ENCODE measurements at places on chromosomes 3 and 15.

DNA sequence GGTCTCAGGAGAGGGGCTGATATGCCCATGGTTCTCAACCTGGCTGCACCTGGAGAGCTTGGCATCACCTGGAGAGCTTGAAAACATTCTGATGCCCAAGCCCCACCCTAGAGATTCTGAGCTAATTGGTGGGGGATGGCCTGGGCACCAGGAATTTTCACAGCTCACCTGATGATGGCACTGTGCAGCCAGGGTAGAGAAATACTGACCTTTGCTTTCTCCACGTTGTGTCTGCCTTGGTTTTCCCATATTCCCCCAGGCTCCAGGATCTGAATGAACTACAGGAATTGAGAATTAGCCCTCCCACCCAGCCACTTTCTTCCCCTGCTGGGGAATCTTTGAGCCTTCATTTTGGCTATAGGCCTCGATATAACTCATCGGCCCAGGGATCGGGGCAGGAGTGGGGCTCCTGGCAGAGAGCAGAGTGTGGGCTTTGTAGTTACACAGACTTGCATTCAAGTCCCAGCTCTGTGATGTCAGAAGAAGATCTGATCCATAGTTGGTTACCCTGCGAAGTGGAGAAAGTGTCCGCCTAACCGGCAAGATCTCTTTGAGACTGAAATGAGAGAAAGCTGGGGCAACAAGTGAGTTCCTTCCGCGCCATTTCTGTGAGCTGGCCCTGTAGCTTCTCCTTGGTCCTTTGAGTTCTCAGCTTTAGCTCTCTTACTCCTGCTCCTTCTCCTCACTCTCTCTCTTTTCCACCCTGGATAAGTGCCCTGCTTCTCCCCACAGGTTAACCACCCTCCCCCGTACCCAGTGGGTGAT, 33.1 kb upstream of the UBE2Q2 start:
- peak; percentile 11 for DNase-seq

DNA sequence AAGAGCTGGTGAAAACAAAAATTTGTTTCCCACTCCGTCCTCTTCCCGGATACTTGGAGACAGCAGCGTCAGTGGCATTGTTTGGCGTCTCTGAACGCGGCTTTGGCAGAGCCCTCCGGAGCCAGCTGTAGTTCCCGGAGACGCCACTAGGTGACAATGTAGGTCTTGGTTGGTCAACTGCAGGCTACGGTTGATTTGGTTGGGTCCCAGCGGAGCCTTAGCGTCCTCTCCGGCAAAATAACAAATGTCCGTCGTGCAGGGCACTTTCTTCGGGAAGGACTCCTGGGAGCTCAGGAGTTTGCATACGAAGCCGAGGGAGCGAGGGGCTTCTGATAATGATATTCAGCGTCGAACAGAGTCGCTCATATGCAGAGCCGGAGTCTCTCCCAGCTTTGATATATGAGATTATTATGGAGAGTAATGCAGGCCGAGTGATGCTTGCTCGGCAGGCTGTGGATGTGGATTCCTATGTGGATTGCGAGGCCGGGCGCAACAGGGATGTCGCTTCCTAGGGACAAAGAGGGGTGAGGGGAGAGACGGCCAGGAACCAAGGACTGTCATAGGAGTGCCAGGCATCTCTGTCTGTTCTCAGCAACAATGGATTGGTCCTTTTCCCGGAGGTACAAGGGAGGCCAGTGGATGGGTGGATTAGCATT, 74.8 kb downstream of the IL20RB start:
- peak; percentile 58 for DNase-seq

GRCh38 chr15:96474231-96474664, 143.7 kb downstream of the NR2F2 start:
- no peak for DNase-seq

DNA sequence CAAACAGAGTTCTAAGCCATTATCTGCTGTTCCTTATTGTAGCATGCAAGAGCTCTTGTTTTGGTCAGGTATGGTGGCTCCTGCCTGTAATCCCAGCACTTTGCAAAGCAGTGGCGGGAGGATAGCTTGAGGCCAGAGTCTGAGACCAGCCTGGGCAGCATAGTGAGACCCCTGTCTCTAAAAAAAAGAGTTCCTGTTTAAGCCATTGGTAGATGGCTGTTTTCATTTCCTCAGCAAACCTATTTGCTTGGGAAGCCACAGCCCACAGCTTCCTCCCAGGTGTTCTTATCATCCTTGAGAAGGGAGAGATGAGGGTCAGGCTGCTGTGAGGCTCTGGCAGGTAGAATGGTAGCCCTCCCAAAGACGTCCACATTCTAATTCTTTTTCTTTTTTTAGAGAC, 24.4 kb upstream of the FAM81A start:
- no peak for DNase-seq

GRCh38 chr15:99441871-99442251, 123.9 kb upstream of the MEF2A start:
- DNase-seq, result no peak

Data from bone marrow (tissue), 2 donors.